ENCODE measurements at places on chromosomes 3 and 15.

DNA sequence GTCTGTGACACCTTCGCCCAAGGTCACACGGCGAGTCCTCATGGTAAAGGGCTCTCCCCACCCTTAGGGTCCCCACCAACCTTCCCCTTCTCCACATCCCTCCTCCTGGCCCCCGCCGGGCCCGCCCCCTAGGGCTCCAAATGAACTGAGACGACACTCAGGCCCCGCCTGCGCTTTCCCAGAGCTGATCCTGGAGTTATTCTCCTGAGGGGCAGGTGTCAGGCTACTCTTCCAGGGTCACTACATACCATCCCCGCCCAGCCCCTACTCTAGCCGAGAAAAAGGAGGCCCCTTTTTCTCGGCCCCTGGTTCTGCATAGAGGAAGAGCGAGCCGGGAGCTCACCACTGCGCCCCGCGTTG, 292 bp downstream of the USP4 start:
- no peak for DNase-seq

- DNase-seq = no peak
Measured at GRCh38 chr3:145849115-145849514, 311.9 kb downstream of the PLOD2 start.

DNA sequence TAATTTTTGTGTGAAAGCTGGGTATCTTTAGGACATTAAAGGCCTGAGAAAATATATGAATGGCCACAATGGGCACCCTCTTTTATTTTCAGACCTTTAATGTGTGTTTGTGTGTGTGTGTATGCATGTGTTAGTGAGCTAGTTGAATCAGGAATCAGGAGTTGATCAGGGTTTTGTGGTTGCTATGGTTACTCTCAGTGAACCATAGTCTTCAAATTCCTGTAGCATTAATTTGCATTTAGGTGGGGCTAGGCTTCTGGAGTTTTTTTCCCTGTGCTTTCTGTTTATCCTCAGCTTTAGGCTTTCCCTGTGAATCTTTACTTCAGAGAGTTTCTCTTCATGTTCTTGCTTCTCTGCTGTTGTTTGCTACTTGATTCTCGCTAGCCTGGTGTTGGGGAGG, 122.0 kb upstream of the ONECUT1 start:
- no peak for DNase-seq

DNA sequence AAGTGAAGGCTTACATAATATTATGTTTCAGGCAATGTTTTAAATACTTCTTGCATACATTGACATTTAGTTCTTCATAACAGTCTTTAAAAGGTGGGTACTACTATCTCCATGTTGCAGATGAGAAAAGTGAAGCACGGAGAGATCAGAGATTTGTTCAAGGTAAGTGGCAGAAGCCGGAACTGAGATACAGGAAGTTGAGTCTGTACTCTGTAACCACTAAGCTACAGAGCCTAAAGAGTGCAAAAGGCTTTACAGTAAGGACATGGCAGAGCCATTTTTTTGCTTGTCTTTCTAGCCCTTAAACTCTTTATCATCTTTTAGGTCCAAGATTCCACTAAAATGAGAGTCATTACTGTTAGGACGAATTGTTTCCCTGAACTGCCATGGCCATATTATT, 186.5 kb upstream of the PEX5L start:
- no peak for DNase-seq

- no peak for DNase-seq
Measured at GRCh38 chr3:15205482-15205933, 538 bp upstream of the CAPN7 start.

GRCh38 chr3:186841620-186842019, 890 bp upstream of the ADIPOQ start:
- DNase-seq = no peak

- no peak for DNase-seq
Measured at GRCh38 chr15:60074181-60074885, 70.2 kb downstream of the FOXB1 start.

DNA sequence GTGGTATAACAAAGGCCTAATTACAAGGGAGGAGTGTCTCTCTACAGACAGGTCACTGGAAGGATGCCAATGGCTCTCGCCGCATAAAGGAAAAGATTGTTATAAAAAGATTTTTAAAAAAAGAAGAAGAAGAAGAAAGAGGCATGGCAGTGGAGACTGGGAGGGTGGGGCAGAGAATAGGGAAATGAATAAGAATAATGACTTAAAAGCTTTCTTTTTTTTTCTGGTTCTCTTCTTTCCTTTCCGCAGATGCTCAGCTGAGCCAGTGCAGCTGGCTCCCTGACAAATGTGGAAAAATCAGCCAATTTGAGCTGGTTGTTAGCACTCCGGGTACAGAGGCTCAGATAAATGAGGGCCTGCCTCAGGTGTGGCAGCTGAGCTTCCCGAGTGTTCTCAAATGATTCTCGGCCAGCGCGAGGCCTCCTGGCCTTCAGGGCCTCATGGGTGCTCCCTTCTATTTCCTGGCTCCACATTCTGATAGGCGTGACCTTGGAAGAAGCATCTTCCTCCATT, 234.1 kb downstream of the RORA start:
- no peak for DNase-seq

- no peak for DNase-seq
Measured at GRCh38 chr3:49717959-49718857, 1.3 kb downstream of the AMIGO3 start.

DNA sequence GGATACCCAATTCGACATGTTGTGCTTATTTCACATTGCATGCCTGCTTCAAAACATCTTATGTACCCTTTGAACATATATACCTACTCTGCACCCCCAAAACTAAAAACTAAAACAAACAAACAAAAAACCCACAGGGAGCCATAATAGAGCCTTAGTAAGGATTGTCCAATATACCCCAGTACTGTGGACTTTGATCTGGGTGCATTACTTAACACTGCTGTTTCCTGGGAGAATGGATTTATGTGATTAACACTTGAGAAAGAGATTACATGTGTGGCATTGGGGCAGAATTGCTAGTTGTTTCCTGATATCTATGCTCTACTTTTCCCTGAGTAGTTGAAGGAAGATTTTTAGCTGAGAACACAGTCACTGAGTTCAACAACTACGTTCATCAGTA, 583.4 kb upstream of the ROBO1 start:
- no peak for DNase-seq

GRCh38 chr15:57312318-57313133, 63.8 kb upstream of the CGNL1 start:
- DNase-seq = no peak

DNA sequence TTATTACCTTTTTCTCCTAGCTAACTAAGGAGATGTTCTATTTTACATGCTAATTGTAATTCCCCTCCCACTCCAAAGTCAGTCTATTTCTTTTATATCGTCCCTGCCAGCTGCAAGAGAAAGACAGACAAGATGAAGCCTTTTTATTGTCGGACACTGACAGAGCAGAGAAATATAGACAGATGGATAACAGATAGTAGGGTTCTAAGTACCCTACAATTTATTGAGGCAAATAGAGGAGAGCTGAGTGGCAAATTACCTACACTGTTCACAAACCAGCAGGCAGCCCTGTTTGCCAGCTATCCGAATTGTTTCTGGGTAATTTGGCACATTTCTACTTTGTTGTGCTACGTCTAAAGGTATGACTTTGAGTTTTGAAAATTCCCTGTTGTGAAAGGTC, 392.3 kb upstream of the ZNF717 start:
- DNase-seq = no peak

DNA sequence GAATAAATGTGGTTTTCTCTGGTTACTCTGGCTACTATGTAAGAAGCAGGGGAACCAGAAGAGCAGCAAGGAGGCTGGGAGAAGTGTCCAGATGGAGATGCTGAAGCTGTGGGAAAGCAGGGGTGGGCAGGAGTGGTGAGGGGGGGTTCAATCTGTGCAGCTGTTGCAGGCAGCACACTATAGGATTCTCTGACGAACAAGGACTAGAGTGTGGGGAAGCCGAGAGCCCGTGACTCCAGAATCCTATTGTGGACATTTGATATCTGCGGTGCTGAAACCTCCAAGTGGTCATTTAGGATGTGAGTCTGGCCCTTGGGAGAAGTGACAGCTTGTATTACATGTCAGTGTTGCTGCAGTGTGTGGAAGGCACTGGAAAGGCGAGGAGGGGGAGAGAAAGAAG, 60.5 kb downstream of the GABRB3 start:
- DNase-seq = no peak

GRCh38 chr3:65026151-65026550, 338.4 kb upstream of the ADAMTS9 start:
- no peak for DNase-seq

DNA sequence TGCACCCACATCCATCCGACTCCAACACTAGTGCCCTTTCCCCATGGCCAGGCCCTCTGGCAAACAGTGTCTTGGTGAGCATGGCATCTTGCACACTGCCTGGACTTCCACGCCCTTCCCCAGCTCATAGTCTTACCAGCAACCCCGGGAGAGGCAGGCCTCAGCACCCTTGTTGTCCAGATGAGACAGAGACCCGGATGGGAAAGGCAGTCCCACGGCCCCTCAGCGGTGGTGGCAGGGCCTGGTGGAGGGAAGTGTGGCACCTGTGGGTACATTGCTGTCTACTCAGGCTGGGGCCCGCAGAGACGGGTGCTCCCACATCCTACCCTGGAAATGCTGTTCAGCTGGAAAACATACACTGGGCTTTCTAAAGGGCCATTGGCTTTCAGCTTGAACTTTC, 28.4 kb downstream of the HDAC11 start:
- no peak for DNase-seq

DNA sequence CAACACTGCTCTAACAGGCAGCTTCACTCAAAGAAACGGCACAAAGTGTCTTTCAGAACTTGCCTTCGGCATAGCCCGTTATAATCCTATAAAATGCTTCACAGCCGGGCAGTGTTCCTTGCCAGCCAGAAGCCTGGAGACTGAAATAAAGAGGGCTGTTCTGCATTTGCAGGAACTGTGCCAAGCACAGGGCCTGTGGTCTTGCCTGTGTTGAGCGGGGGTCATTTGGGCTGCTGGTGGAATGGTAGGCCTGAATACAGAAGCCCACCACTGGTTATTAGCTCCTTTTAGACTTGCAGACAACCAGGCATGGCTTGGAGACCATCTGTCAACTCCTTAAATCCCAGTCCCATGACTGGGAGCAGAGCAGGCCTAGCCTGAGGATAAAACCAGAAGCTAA, 4.7 kb upstream of the ARHGEF3 start:
- no peak for DNase-seq

DNA sequence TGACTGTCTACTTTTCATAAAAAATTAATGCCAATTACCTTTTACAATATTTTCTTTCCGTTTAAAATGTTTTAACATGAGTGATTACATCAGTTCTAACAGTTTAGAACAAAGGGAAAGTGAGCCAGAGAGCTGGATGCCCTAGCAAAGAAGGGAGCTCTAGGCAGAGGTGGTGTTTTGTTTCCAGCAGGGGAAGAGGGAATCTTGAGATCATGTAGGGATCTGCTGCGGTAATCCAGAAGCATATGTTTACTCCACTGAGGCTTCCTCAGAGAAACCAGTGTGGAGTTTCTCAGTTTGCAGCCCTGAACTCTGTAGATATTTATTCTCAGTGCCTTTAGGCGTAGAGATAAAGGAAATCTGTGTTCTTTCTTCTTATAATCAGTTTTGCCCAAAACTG, 399.3 kb downstream of the NLGN1 start:
- DNase-seq = no peak

DNA sequence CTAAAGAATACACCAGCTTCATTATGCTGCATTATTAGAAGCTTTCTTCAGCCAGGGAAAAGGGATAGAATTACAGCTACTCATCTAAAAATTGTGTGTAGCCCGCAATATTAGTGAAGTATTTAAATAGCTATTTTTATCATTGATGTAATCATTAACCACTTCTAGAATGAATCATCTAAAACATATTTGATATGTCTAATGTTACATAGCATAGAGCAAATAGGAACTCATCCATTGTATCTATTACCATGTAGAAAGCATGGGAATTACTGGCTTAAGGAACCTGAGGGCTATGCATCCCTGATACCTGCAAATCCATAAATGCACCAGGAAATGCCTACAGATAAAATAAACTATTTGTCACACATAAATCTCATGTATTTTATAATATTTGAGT, 54.5 kb upstream of the VGLL3 start:
- DNase-seq = no peak

DNA sequence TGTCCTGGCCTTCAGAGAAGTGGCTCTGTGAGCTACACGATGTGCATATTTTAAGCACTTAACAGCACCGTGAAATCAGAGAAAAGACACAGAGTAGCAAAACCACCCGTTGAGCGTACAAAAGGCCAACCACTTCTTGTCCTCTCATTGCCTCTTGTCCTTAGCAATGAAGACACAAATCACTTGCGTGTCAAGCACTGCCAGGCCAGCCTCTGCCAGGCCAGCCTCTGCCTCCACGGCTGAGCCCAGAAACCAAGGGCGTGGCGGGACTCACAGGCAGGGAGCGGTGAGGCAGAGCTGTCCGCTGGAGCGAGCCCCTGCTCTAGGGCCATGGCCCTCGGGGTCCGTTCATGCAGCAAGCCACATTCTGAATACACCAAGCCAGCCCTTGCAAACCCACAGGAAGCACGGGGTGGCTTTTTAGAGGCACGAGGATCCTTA, 4.0 kb downstream of the MUC4 start:
- no peak for DNase-seq

DNA sequence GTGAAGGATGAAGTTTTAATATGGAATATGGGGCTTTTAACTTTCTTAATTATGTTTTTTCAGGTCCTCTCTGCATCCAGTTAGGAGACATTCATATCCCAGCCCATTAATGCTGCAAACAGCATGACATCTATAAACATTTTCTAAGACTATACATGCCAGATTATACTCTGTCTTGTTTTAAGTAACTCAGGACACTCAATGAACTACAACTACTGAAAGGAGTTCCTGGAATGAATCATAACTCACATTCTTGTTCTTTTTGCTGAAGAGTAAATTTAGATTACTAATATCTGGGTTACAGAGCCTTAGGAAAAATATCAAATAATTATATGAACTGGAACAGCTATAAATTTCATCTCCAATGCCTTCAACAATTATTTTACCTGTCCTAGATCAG, 167.4 kb downstream of the STAG1 start:
- DNase-seq = no peak

GRCh38 chr3:9779721-9780457, 10.1 kb upstream of the CAMK1 start:
- no peak for DNase-seq

Measured in HS-5 (cell line).